ENCODE measurements at places on chromosomes 7 and 10.

DNA sequence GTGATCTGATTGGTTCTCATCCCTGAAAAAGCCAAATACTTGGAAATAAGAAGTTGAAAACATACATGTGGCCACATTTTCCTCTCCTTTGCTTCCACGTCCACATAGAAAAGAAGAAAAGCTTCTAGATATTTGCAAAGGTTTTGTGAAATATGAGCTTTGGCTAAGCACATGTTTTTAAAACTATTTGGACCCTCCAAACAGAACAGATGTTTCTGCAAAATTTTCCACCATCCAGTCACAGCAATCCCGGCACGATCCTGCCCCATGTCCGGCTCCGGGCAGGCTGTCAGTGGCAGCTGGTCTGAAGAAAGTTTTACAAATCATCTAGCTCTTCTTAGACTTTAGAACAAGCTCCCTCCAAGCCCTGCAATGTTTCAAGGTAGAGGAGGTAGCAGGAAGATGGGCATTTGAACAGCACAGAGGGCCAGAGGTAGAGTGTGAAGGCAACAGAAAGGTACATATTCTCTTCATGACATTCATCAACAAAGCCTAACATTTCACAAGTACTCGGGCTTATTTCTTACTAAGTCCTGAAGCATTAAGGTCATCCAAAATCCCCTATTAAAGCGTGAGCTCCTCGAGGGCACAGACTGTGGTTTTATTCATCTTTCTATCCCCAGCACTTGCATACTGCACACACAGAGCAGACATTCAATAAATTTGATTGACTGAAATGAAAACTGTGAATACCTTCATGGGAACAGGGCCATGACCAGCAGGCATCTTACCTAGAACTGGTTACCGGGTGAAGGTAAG, 110.1 kb downstream of the JAZF1 start:
- no peak for DNase-seq

GRCh38 chr10:69684020-69684980, 54.3 kb downstream of the FAM241B start:
- no peak for DNase-seq

DNA sequence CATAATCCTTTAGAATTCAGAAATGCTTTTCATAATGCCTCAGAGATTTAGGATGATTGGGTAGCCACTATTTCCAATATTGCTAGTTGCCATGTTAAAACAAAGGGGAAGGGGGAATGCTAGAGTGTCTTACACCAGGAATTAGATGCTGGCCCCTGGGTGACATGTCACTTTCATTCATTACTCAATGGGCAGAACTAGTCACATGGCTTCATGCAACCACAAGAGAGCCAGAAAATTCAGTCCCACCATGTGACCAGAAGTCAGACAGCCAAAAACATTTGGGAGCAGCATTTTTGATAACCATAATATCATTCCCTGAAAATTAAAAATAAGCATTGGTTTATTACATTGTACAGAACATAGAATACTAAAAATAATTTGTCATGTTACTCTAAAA, 81.2 kb downstream of the CREB5 start:
- no peak for DNase-seq

DNA sequence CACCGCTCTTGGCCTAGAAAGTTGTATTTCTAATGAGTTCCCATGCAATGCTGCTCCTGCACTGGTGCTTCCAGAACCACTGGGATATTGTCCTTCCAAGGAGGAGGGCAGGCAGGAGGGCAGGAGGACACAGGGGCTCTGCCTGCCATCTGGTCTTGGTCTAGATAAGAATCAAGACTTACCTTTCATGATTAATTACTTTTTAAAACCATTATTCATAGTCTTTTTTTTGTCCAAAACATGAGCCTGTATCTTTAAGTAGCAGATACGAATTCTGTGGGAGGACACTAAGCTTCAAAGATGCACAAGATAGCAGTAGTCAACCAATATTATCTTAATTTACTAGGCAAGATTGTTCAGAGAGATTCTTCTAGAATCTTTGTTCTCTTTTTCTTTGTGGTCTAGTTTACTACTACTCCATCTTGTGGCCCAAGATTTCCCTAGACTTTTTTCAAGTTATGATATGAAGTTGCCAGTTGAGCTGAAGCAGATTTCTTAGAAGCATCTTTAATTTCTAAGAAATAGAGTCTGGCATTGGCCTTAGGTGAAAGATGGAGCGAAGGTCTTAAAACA, 57.6 kb downstream of the RBM33 start:
- DNase-seq, result no peak

- peak; percentile 75 for DNase-seq
Observed at GRCh38 chr7:94289071-94289470, 105.6 kb upstream of the COL1A2 start.

DNA sequence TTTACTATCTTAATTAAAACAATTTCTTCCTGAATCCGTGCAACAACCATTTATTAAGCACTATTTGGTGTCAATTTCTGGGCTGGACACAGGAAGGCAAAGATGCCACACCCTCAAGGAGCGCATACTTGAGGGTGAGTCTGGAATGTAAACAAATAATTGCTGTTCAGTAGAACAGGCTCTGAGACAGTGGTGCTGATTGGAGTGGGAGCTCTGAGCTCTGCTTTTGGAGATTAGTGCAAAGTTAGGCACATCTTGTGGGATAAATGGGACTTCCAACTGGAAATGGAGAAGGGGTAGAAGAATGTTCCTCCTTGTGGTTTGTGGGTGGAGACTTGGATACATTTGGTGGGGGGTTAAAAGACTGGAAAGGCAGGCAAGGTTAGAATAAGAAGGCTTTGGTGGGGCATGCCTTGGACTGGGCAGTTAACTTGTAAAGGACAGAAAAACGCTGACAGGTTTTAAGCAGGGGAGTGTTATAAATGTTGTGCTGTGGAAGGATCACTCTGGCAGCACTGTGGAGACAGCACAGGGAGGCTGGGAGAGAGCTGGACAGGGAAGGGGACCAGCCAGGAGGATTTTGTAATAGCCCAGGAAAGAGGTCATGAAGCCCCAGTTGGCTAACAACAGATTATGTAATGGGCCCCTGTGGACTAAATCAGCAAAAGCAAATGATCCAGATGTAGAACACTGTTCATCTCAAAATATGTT, 80.7 kb downstream of the ZNF365 start:
- no peak for DNase-seq

GRCh38 chr7:70044525-70044924, 446.2 kb downstream of the AUTS2 start:
- no peak for DNase-seq

DNA sequence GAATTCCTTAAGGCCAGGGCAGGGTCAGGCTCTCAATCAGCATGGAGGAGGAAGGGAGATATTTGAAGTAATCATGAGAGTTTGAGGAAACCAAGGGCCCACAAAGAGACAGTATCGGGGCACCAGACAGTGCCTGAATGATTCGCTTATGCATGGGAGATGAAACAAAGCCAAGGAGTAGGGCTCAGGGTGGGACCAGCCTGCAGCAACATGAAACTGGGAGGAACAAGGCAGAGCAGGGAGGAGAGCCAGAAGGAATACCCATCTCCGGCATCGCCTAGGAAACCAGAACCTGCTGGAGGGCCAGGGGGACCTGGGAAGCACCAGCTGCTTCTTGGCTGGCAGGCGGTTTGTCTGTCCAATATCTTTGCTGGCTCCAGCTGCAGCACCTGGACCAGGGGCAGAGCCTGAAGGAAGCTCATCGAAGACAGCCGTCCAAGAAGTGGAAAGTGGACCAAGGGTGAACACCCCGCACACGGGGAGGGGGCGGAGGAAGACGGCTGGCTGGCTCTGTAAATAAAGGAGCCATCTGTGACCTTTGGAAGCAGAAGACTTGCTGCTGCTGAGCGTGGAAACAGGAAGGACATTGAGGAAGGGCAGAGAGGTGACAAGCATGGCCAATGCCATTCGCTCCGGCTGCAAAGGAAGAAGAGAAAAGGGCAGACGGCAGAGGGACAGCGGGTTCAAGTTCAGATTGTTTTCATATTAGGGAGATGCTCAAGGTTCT, 34.4 kb upstream of the ECHDC3 start:
- DNase-seq, result no peak

GRCh38 chr7:117127585-117128168, 174.4 kb downstream of the ST7 start:
- DNase-seq, result peak; percentile 81

DNA sequence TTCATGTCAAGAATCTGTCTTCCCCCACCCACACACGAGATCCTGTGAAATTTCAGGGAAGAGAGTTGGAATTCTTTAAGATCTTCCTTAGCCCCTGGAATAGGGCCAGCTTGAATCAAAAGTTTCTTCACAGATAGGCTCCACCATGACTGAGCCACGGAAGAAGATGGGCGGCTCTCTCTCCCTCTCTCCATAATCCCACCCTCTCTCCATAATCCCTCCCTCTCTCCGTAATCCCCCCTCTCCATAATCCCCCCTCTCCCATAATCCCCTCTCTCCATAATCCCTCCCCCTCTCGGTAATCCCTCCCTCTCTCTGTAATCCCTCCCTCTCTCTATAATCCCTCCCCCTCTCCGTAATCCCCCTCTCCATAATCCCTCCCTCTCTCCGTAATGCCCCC, 20.4 kb downstream of the SHH start:
- no peak for DNase-seq

GRCh38 chr10:97483506-97483905, 14.7 kb downstream of the MMS19 start:
- no peak for DNase-seq

DNA sequence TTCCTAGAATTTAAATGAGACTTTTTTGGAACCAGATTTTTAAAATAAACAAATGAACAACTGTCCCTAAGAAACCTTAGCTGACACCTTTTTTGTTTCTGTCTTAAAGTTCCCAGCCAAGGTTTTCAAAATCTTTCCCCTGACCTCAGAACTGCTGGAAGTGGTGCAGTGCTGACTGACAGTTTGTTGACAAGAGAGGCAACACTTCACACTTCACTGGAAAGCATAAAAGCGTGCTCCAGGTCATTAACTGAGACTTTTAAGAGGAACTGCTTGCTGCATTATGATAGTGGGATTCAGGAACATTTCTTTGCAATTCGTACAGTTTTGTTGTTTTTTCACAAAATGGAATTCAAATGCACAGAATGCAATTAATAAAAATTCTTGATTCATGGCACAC, 36.2 kb downstream of the SYPL1 start:
- no peak for DNase-seq

Data from RKO (cell line).